ENCODE measurements at places on chromosomes 7 and 10.

GRCh38 chr10:85977642-85978041, 389.0 kb downstream of the GRID1 start:
- DNase-seq, result no peak

DNA sequence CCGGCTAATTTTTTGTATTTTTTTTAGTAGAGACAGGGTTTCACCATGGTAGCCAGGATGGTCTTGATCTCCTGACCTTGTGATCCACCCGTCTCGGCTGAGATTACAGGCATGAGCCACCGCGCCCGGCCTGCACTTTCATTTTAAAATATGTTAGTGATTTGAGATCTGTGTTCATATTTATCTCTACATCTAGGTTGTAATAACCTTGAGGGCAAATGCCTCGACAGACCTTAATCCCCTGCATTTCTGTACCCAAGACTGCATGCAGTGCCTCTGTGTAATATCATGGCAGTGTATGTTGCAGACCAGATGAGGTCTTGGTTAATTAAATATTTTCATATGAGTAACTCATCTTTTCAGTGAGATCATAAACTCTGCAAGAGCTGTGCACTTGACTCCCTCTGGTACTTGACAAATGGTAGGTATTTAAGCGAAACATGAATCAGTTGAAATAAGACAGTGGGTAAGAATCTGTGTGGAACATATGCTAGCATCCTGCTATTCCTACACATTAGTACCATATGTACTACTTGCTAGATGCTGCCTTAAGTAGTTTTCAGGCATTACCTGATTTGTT, 673.9 kb upstream of the ANKRD30A start:
- DNase-seq, result no peak

- DNase-seq, result no peak
Observed at GRCh38 chr7:42181566-42181965, 55.4 kb downstream of the GLI3 start.

- DNase-seq, result no peak
Observed at GRCh38 chr7:74174606-74175082, 488 bp downstream of the EIF4H start.

- DNase-seq, result no peak
Observed at GRCh38 chr7:117129521-117129955, 176.2 kb downstream of the ST7 start.

DNA sequence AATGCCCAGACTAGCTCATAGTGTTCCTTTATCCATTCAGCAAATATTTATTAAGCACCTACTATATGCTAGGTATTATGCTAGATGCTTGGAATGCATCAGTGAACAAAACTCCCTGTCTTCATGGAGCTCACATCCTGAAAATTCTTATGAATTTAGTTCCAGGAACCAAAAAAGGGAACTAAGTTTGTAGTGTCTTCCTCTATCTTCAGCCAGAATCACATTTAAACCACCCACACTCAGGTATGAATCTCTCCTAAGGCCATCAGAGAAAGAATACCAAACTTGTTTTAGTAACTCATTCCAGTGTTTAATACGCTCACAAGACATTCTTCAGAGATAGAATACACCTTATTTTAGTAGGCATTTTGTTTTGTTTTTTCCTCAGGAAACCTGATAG, 10.1 kb upstream of the EGR2 start:
- no peak for DNase-seq

- no peak for DNase-seq
Observed at GRCh38 chr7:116829041-116829440, 33.3 kb upstream of the CAPZA2 start.

All from T-cell (primary cell).